CD14-positive monocyte (primary cell): ENCODE measurements at places on chromosomes 13 and 19.
A peak's percentile ranks its signal among the peaks of the same experiment; 100 is the strongest.

DNA sequence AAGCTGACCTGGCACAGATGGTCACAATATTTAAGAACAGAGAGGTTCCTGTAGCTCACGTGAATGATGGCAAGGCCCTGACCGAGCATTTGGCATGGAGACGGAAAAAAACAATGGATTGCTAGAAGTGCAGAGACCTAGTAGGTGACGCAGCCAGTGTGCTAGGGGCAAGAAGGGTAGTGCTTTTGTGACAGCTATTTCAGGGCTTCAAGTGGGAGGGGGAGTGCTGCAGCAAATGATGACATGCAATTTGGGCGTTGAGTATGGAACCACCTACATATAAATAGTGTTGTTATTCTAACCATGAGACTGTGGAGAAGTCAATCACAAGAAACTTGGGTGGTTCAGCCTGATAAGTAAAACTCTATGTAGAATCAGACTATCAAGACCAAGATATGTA, 65.7 kb upstream of the IL17D start:
- no peak for DNase-seq

GRCh38 chr19:12156223-12157058, at the start of gene ZNF625:
TSS of gene ZNF625 (minus strand) at chr19:12156734. CDS start at chr19:12156558, 176 bp downstream.
- no peak for DNase-seq

DNA sequence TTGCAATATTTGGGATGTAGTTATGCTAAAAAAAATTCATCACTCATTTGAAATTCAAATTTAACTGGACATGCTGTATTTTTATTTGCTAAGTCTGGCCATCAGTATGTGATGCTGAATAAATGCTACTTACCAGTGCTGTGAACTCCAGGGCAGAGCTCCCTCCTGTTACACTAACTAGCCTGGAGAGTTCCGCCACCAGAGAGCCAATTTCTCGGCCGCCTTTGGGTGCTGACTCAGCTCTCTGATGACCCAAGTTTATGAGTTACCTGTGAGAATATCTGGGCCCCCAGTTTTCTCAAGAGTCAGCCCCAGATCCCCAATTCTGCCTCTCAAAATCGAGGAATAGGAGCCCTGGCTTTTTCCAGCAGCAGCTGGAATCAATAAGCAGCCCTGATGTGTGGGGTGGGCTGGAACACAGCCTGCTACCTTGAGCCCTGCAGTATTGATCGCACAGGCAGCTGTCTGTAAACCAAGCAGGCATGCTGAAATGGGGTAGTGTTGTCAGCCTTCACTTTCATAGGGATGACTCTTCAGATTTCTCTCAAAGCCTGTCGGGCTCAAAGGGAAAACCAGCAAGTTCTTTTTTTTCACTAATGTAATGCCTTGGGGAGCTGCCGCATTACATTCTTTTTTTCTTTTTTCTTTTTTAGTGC, 113.7 kb downstream of the DNAJC15 start:
- no peak for DNase-seq

GRCh38 chr19:19061506-19061905, 2.3 kb upstream of the SLC25A42 start:
- DNase-seq, result no peak

GRCh38 chr19:16626796-16627192, 1.2 kb downstream of the MED26 start:
- no peak for DNase-seq

GRCh38 chr19:4401769-4402170, 670 bp upstream of the CHAF1A start:
- no peak for DNase-seq

DNA sequence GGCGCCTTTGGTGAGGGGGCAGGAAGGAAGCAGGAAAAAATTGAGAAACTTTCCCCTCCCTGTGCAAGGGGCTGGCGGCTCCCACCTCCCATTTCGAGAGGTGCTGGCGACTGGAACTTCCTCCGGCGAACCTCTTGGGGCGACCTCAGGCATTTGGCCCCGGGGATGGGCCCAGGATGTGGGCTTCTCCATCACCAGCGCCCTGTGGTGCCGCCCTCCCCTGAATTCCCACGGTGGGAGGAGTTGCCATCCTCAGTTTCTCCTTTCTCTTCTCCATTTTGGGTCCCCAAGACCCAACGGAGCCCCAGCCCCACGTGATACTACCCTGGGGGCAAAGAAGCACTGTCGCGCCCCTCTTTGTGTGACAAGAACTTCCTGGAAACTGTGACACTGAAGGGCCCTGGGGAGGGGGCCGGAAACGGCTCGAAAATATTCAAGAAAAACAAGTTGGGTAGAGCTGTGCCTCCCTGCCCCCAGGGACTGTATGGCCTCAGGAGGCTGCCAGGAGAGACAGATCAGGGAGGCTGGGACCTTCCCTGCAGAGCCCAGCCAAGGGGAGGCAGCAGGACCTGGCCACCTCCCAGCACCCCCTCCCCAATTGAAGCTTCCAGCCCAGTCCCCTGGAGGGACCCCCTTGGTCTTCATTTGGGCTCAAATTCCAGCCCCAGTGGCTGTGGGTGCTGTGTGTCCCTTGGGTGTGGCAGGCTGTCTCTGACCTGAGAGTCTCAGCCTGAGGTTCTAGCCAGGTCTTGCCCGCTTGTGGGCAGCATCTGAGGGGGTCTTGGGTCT, 16.2 kb upstream of the AP1M2 start:
- no peak for DNase-seq

DNA sequence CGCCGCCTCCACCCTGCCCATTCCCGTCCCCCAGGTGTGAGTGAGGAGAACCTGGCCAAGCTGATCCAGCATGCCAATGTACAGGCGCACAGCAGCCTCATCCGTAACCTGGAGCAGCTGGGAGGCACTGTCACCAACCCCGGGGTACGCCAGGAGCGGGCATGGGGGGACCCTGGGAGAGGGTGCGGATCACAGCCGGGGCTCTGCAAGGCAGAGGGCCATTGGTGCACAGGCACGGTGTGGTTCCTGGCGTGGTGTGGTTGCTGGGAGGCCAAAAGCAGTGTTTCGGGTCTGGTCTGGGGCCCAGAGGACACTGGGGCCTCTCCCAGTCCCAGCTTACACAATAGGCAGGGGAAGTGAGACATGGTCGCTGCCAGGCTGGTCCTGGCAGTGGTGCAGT, 8.3 kb downstream of the STXBP2 start:
- peak; percentile 69 for DNase-seq

DNA sequence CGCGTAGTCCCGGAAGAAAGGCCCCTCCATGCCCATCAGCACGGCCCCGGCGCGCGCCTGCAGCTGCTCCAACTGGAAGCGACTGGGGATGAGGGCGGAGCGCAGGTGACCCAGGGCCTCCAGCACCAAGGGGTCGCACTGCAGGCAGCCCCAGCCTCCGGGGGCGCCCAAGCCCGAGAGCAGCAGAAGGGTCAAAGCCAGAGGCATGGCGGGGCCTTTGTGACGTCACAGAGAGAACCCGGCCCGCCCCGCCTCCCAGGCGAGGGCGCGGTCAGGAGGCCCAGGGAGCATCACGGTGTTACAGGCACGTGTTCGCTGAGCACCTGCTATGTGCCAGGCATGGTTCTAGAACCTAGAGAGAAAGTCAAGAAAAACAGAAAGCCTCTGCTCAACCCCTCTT, at the start of gene IZUMO2:
Gene IZUMO2, minus strand, starts transcription at position 294 of the 400 bp plus-strand sequence. Its CDS starts 87 bp downstream, at position 207.
- DNase-seq, result no peak

GRCh38 chr13:75362026-75362425, 119.9 kb downstream of the TBC1D4 start:
- DNase-seq, result no peak

GRCh38 chr13:28204043-28204442, 65.7 kb downstream of the PAN3 start:
- DNase-seq, result no peak

GRCh38 chr13:32783067-32783466, 196.8 kb downstream of the PDS5B start:
- no peak for DNase-seq

DNA sequence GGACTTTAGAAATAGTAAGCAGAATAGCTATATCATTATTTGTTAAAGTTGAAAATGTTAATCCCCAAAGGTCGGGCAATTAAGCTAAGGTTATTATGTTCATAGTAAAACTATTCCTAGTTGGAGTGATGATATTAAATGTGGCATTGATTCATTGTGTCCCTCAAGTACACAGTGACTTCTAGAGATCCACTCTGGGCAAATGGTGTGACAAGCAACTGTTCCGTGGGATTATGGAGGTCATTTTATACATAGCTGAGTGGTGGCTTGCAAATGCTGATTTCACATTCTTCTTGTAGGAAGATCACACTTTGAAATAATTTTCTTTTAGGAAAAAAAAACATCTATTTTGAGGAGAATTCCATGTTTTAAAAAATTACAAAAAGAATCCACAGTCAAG, 317.8 kb downstream of the ATP8A2 start:
- no peak for DNase-seq

DNA sequence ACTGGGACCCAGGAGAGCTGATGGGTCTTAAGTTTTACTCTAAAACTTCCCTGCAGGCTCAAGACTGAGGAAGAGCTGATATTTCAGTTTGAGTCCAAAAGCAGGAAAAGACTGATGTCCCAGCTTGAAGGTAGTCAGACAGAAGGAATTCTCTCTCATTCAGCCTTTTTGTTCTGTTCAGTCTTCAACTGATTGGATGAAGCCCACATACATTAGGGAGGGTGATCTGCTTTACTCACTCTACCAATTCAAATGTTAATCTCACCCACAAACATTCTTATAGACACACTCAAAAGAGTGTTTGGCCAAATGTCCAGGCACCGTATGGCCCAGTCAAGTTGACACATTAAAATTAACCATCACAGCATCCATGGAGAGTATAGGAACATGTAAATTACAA, 173.5 kb downstream of the KCNRG start:
- DNase-seq, result no peak

DNA sequence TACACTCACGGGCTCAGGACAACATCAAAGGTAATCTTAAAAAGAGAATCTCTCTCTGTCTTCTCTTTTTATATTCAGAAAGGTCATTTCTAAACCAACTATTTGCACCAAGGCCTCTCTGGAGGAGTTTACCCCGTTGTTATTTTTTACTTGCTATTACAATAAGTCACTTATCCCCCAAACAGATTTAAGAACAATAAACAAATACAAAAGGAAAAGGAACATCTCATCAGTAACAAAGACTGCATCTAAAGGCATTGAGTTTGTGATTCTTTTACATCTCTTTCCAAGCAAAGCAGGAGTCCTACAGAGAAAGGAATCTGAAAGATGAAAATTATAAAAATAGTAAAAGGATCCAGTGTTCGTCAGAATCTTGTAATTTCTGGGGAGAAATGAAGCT, 75.4 kb downstream of the GGACT start:
- no peak for DNase-seq

GRCh38 chr13:105538346-105538745, 997.1 kb downstream of the EFNB2 start:
- no peak for DNase-seq

GRCh38 chr13:61908906-61909615, 493.4 kb upstream of the PCDH20 start:
- no peak for DNase-seq

DNA sequence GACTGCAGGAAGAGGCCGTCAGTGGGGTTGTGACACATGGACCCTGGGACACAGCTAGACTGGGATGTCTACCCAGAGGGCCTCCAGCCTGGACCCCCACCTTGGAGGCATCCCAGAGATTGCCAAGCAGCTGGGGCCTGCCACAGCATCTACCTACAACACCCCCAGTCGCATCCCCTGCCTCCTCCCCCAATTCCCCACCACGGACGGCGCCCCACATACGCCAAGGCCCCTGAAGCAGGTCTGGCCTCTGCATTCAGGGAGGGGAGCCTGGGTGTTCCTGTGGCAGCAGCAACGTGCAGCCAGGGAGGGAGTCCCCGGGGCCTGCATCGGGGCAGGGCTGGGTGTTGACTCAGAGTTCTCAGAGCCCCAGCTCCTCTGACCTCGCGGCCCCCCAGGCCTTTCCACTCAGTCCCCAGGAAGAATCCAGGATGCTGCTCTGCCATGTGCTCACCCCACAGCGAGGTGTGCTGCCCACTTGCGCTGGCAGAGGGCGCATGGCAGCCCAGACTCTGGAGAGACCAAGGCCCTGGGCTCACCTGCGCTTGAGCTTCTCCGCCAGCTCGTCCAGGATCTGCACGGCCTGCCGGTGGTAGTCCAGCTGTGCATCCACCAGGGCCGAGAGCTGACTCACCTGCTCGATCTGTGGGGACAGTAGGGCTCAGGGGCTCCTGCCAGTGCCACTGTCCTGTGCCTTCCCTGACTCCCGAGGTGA, 19.6 kb downstream of the MPND start:
- DNase-seq, result no peak

GRCh38 chr19:10654610-10655456, 687 bp downstream of the ILF3 start:
- peak; percentile 23 for DNase-seq

GRCh38 chr19:56245121-56245740, 27.3 kb upstream of the EDDM13 start:
- no peak for DNase-seq

GRCh38 chr19:18262144-18262543, 12.1 kb downstream of the IQCN start:
- DNase-seq, result no peak

DNA sequence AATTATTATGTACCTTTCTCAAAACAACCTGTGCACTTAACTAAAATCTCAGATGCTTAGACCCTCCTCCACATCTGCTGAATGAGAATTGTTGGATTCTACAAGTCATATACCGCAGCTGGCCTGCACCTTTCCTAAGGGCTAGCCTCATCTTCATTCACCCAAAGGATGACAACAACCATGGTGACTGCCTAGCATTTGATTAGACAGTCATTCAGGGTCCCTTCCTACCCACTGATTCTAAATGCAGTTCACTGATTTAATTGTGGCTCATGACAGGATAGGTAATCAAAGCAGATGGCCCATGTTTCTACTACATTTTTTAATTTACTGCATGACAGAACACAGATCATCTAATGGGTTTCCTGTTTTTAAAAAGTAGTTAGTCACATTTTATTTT, 551.9 kb upstream of the SLC10A2 start:
- DNase-seq, result no peak

DNA sequence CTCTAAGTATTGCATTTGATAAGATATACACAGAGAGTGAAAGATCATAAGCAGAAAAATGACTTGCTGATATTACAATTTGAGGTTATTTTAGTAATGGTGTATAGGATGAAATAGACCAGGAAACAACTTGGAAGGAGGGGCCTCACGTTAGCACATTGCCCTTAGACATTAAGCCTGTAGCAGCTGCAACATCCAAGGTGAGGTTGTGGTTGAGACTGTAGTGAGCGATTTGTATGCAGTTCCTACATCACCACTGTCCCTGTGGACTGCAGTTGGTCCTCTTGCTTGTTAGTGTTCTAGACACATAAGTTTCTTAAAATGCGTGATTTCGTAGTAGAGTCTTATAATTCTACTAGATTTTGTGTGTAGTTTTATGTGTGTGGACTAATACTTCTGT, 311.3 kb downstream of the ATP8A2 start:
- no peak for DNase-seq

- DNase-seq, result no peak
Measured at GRCh38 chr19:33704271-33704670, 82.5 kb downstream of the CHST8 start.

DNA sequence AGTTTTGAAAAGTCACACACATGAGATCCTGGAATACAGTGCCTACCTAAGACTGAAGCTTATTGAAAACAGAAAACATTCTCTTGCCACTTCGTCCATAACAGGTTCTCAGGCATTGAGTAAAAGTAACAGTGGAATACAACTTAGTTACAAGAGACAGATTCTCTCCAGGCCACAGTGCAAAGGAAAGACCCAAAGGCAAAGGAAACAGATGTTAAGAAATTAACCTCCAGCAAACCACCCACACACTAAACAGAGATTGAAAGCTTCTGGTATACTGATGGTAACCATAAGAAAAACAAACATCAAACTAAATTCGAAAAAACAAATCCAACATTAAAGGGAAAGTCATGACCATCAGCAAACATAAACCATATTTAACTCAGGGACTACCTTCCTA, 914.7 kb downstream of the SLITRK5 start:
- DNase-seq, result no peak

- DNase-seq, result no peak
Measured at GRCh38 chr13:100722517-100722916, 47.9 kb upstream of the TMTC4 start.

- DNase-seq, result no peak
Measured at GRCh38 chr13:24694907-24695306, 14.7 kb downstream of the ATP12A start.
